ENCODE measurements at places on chromosomes 2 and 18.

DNA sequence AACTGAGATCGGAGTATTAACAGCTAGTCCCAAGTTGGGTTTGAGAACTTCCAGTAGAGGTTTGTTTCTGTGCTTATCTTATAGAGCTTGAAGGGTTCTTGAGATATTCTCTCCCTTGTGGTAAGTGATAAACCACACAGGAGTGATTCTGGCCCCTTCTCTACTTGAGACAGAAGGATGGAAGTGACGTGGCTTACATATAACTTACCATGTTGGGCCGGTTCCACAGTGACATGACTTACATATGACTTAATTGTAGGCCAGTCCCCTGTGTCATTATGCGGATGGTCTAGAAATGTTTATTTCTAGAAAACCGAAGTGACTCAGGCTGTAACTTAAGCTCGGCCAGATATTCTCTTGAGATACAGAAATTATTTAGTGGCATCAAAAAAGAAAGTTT lies 62.7 kb downstream of the TRAPPC12 start:
- DNase-seq = no peak

- no peak for DNase-seq
Observed at GRCh38 chr2:221779614-221780067, 207.5 kb upstream of the EPHA4 start.

DNA sequence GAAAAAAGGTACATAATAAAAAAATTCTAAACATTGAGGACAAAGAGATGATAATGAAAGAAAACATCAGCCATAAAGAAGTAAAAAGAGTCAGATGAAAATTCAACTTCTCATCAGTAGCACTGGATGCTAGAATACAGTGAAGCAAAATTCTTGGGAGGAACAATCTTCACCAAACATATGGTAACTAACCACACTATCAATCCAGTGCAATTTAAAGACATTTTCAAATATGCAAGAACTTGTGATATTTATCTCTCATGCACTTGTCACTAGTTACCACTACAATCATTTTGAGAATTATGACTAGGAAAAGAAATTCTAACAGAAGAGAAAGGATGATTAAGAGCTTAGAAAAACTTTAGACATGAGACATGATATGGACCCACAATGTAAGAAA lies 127.4 kb downstream of the RTTN start:
- no peak for DNase-seq

DNA sequence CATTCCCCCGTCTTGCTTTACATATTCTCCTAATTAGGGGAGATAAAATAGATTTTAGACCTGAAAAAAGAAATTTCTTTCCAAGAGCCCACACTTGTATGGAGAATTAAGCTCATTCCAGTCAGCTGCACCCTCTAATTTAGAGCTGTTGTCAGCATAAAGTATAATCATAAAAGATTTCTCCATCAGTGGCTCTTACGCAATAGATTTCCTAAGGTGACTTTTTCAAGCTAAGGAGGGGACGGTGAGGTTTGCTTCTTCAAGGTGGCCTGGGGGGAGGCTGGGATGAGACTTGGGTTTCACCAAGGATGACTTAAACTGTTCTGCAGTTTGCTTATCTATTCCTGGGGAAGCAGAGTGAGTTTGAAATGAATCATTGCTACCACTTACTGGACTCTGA lies 426.2 kb downstream of the NBAS start:
- no peak for DNase-seq

DNA sequence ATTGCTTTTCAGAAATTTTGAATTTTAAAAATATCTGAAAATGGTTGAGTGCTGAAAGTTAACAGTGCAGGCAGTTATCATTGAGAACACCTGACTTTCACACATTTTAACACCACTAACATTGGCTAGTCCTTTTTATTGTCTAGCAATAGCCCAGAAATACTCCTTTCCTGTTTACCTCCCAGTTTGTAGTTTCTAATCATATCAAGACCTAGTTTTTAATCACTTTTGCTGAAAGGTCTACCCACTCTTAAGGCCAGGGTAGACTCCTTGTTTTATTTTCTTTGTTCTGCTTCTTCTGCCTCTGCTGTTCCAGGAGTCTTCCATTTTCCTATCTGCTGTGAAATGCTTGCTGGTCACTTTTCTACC lies 72.1 kb downstream of the UBE2E3 start:
- no peak for DNase-seq

DNA sequence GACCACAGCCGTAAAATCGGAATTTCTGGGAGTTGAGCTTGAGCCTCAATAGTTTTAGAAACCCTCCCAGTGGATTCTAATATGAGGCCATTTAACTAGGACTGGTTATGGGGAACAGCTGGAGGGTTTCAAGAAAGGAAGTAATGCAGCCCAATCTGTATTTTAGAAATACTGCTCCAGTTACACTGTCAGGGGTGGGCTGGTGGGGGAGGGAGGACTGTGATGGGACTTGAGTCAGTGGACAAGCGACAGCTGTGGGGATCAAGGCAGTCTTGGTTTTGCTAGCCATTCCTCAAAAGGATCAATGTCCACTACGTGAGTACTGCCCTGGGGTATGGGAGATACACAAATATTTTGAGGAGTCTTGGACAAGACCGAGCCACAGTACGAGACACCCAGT lies 34.8 kb downstream of the ASB1 start:
- DNase-seq = no peak

Measured in activated naive CD4-positive, alpha-beta T cell (primary cell).